ENCODE measurements at places on chromosomes 4 and X.

- DNase-seq = no peak
Observed at GRCh38 chrX:153800177-153800722, 5.8 kb downstream of the SSR4 start.

GRCh38 chr4:108612365-108612764, 8.0 kb upstream of the RPL34 start:
- DNase-seq = no peak

- peak; percentile 73 for DNase-seq
Observed at GRCh38 chrX:9464435-9465371, at the start of gene TBL1X. Gene TBL1X, plus strand, starts transcription at chrX:9465058. Its CDS starts 188,529 bp downstream, at chrX:9653587.

DNA sequence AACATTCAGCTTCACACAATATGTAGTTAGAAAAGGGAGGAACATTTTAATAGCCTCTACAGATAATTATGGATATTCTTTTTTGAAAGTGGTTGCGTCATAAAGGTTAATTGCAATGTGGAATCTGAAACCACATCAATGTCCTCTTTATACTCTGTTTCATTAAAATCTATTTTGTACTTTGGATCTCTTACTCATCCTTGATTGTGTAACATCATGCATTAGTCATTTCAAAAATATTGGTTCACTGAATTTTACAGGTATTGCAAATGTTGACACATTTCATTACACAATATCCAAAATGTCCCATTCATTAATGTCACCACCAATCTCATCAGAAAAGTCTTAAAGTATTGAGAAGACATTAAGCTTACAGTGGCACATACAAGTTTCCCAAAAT, 62.7 kb upstream of the USP9X start:
- peak; percentile 14 for DNase-seq

- no peak for DNase-seq
Observed at GRCh38 chr4:56692576-56692975, 11.5 kb upstream of the HOPX start.

DNA sequence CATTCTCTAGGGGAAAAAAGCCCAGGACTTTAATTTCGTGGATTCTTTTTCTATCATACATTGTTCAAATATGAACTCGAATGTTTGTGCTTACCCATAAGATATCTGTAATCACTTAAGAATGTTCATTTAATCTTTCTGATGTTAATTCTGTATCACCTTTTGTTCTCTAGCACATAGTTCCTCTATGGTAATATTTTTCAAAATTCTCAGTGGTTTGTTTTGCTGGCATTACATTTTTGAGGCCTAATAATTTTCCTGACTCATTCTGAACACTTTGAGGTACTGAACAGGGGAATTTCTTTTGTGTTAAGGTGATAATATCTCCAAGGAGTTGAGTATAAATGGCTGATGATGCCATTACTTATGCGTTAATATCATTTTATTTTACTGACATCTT, 490.7 kb upstream of the PITX2 start:
- no peak for DNase-seq

DNA sequence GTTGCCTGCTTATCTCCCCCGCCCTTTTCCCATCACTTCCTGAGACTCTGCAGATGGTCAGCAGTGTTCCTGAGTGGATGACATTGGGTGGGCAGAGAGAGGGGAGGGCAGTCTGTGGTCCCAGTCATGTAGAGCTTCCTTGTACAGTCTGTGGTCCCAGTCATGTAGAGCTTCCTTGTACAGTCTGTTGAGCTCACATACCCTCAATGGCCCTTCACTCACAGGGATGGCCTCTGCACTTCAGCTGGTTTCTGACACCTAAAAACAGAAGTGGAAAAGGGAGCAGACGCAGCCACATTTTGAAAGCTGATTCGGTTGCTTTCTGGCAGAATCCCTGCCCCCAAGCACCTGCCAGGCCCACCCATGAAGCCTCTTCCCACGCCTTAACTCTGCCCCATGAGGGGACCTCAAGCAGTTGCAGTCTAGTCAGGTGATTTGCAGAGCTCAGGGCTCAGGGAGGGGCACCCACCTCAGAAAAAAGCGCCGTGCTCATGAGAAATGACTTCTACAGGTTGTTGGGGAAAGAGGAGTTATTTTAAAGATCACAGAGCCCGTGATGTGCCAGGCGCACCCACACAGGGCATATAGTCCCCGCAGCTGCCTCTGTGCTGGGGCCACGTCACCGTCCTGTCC, 3.6 kb upstream of the TMEM271 start:
- DNase-seq = no peak

DNA sequence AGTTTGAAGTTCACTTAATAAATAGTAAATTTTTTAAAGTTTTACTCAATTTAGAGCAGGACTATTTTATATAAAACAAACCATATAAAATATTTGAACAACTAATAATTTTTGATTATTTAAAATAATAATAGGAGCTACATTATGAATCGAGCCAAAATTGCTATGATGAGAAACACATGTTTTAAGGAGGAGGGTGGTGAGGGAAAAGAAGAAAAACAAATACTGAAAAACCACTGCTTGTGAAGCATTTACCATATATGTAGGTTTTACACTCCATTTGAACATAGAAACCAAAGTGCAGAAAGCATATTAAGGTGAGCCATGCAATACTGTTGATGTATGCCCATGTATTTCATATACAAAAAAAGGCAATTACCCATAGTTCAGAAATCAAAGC, 448.9 kb downstream of the FSTL5 start:
- DNase-seq = no peak

DNA sequence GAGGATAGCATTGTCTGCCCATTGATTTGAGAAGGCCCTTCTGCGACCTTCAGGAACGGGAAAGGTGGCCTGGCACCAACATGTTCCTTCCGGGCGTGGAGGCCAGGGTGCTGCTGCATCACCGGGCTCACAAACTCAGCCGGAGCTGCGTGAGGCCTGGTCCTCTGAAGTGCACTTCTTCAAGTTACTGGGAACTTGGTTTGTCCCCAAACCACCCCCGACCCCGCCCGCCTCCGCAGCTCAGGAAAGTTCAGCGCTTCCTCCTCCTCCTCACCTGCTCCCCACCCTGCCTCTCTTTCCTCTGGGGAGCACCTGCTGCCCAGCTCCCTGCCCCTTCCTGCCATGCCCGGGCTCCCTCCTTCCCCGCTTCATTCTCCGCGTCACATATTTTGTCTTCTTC, 116.0 kb upstream of the LRPAP1 start:
- DNase-seq = no peak

- DNase-seq = no peak
Observed at GRCh38 chr4:98006060-98006459, 137.2 kb downstream of the STPG2 start.

DNA sequence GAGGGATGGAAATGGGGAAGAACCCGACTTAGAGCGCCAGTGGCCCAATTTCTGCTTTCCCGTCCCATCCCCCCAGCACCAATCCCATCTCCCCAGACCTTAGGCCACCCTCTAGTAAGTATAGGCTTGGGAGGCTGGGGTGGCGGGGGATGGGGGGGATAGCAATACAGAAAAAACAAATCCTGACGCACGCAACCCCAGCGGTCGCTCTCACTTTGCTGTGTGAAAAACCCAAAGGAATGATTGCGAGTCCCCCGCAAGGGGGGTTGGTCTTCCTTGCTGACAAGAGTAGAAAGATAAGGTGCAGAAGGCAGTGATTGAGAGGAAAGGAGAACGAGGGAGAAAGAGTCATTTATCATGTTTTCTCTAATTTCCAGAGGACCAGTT, 863 bp downstream of the CPE start:
- DNase-seq = no peak

DNA sequence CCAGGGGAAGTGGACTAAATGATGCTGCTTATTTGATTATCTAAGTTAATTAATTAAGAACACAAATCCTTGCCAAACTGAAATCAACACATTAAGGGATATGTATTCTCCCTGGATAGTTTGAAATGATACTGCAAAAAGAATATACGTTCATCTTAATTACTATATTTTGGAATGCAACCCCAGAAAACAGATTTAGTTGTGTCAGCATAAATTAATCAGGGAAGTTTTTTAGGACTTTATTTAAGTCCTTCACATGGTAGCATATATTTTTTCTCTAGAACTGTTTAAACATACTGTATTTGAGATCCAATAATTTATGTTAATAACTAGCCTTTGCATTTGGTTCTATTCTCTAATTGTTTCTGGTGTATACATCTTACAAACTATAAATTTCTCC, 52.5 kb downstream of the NRK start:
- DNase-seq = no peak

DNA sequence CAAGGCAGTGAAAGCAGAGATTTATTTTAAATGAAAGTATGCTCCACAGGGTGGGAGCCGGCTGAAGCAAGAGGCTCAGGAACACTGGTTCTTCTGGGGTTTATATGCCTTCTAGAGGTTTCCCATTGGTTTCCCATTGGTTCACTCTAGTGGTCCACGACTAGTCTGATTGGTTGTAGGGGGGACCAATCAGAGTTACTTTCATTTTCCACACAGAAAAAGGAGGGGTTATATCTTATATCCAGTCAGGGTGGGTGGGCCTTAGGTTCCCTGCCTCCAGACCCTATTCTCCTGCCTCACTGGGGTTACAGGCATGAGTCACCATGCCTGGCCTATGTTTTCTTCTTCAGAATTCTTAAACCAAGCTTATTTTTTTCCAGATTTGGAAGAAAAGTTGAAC, 101.6 kb downstream of the KLHL8 start:
- peak; percentile 53 for DNase-seq

DNA sequence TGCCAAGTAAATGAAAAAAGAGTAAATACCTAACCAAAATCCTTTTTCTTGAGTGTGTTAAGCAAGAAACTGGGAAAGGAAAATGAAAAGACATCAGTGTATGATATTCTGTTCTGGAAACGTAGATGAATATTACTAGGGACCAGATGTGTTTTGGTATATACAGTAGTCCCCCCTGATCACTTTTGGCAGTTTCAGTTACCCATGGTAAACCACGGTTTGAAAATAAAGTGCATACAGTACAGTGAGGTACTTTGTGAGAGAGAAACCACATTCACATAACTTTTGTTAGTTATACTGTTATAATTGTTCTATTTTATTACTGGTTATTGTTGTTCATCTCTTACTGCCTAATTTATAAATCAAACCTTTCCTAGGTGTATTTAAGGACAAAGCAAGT, 250.9 kb downstream of the TENM3 start:
- no peak for DNase-seq

GRCh38 chr4:74189331-74190043, 31.6 kb downstream of the MTHFD2L start:
- peak; percentile 87 for DNase-seq

- no peak for DNase-seq
Observed at GRCh38 chr4:56762484-56763250, 58.8 kb downstream of the SPINK2 start.

DNA sequence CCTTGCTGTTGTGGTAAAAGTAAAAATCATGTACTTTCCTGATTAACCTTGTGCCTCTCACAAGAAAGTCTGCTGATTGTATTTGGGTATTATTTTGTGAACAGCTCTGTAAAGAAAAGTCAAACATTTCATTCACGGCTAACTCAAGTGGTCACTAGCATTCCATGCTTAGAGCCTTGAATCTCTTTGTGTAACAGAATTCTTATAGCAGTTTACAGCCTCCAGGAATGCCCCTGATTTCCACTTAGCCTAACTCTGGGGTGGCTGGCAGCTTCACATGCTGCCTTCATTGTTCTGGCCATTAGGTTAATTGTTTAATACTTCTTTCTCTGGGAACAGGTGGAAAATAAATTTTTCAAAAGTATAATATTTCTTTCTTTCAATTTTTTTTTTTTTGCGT, 226.7 kb downstream of the RBMX2 start:
- no peak for DNase-seq

- DNase-seq = peak; percentile 13
Observed at GRCh38 chr4:53315300-53315699, 50.6 kb downstream of the SCFD2 start.

DNA sequence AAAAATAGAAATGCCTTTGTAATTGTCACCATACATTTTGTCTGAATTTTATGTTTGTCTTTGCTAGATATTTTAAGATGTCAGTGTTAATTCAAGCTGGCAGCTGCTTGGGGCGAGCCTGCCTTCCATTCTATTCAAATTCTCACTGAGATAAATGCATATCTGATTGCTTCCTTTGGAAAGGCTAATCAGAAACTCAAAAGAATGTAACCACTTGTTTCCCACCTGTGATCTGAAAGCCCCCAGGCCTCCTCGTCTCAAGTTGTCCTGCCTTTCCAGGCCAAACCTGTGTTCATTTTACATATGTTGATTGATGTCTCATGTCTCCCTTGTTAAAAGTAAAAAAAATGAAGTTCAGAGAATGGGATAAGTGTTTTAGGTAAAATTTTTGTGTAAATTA, 318.7 kb upstream of the TECRL start:
- no peak for DNase-seq

- DNase-seq = peak; percentile 3
Observed at GRCh38 chrX:65488495-65488894, 46.1 kb downstream of the LAS1L start.

DNA sequence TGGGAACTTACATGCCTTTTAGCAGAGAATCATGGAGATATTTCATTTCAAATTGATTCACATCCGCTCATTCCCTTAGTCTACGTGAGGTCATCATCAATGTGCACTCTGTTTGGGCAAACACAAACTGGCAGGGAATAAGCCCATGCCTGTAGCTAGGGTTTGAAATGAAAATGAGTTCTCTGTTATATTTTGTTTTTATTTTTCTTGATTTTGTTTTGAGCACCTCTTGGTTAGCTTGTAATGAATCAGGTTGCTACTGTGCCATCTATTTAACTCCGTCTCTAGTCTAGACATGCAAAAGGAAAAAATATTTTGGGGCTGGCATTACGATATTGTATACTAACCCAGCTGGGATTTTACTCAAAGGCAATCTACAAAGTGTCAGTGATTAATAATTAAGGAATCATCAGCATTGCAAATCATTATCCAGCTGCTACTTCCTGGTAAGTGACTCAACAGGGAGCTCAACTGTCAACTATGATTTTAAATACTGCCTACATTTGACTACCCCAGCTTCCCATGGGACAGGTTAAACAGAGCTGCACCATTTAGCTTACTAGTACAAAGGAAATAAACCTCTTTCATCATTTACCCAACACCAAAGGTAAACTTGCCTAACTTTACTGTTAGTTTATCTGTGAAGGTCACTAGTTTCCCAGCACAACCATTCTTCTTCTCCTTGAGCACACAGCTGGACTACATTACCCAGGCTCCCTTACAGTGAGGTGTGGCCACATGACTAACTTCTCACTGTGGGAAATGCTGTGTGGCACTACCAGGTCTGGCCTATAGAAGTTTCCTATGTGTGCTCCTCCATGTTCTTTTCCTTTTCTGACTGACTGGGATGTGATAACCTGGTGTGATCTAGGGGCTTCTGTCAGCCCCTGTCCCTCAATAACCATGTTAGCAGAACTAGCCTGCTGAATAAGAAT, 21.2 kb upstream of the TRPC5OS start:
- DNase-seq = peak; percentile 8

- DNase-seq = no peak
Observed at GRCh38 chr4:137116144-137116543, 416.1 kb downstream of the PCDH18 start.

- no peak for DNase-seq
Observed at GRCh38 chr4:186700746-186701145, 22.9 kb downstream of the FAT1 start.

- peak; percentile 15 for DNase-seq
Observed at GRCh38 chr4:1927675-1928074, 56.5 kb downstream of the NSD2 start.
